ENCODE measurements at places on chromosomes 2 and 18. TPM values are rescaled to one million over a fixed set of nuclear protein-coding genes. Genes with fewer than 3 reads are reported as not detected.

DNA sequence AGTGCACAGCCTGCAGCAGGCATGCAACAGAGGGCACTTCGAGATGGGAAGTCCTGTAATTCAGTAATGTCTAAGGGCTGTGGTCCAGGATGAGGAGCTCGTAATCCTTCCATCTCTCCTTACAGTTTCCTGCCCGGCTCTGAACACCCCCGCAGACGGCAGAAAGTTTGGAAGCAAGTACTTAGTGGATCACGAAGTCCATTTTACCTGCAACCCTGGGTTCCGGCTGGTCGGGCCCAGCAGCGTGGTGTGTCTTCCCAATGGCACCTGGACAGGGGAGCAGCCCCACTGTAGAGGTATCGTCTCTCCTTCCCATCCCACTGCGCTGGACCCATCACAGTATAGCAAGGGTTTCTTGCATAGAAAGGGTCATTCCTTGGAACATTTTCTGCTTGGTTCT lies 26.7 kb downstream of the FBLN7 start:
- H3K4me3 ChIP-seq, result no peak overlapping the region
- H3K27me3 ChIP-seq, result no peaks in the 10 kb centered on the region
- H3K4me1 ChIP-seq, result peaks cover 5% of the 10 kb centered on the region
- no peaks in the 10 kb centered on the region for H3K36me3 ChIP-seq
- H3K27ac ChIP-seq, result no peak overlapping the region
- no peak for DNase-seq

- H3K27ac ChIP-seq, result no peak overlapping the region
- H3K4me1 ChIP-seq, result peaks cover 11% of the 10 kb centered on the region
- no peaks in the 10 kb centered on the region for H3K36me3 ChIP-seq
- no peak overlapping the region for H3K4me3 ChIP-seq
Measured at GRCh38 chr18:55781481-55781957, 193.5 kb upstream of the TCF4 start.

The SCYGR4 gene
- not detected for total RNA-seq

The ZNF385B gene
- not detected for total RNA-seq

DNA sequence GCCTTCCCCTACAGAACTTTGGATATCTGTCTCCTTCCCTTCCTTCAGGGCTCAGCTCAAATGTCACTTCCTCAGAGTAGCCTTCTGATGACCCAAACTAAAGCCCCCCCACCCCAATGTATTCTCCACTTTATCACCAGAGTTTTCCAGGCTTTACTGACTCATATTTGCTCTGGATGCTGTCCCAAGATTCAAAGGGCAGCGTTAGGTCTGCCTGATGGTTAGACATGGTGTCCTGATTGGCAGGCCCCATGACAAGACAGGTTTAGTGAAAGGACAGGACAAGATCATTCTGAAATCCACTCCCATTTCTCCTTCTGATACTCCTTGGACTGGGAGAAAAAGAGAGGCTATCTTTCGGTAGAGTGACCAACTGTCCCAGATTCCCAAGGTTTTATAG lies 22.6 kb upstream of the RPIA start:
- peaks cover 3% of the 10 kb centered on the region for H3K4me1 ChIP-seq
- no peaks in the 10 kb centered on the region for H3K36me3 ChIP-seq
- DNase-seq, result no peak
- no peak overlapping the region for H3K27ac ChIP-seq

- H3K36me3 ChIP-seq, result peaks cover 42% of the 10 kb centered on the region
- H3K27me3 ChIP-seq, result no peaks in the 10 kb centered on the region
- no peak overlapping the region for H3K27ac ChIP-seq
- peaks cover 40% of the 10 kb centered on the region for H3K4me1 ChIP-seq
- H3K4me3 ChIP-seq, result no peak overlapping the region
- DNase-seq, result no peak
Measured at GRCh38 chr2:64634345-64635267, 19.1 kb downstream of the SERTAD2 start.

The CHN1 gene
- 0.11 TPM for total RNA-seq

The POLR1A gene
- total RNA-seq, result 41.5 TPM

DNA sequence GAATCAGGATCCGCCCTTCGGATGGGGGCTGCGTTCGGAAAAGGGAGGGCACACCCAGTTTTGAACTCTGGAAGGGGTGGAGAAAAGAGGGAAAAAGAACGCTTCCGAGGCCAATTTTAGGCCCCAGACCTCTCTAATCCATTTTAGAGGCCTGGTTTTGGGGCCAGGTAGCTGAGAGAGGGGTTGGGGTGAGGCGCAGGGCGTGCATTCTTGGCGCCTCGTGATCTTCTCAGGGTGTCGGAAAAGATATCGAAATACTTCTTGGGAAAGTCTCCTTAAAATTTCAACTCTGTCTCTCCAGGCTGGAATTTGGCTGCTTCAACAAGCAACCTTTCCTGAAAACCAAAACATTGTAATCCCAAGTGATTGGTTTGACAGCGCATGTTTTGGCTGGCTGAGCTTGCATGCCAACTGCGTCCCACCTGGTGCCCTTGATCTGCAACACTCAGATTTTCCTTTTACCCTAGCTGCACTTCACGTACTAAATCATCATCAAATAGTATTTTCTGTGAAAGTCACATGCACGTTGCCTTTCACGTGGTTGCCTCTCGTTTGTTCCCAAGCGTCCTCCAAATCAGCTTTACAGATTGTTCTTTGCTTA lies 864 bp upstream of the XPO1 start:
- DNase-seq, result peak; percentile 64
- H3K4me1 ChIP-seq, result peaks cover 19% of the 10 kb centered on the region
- H3K4me3 ChIP-seq, result peak overlapping the region; percentile 89
- no peaks in the 10 kb centered on the region for H3K27me3 ChIP-seq
- peak overlapping the region; percentile 94 for H3K27ac ChIP-seq

DNA sequence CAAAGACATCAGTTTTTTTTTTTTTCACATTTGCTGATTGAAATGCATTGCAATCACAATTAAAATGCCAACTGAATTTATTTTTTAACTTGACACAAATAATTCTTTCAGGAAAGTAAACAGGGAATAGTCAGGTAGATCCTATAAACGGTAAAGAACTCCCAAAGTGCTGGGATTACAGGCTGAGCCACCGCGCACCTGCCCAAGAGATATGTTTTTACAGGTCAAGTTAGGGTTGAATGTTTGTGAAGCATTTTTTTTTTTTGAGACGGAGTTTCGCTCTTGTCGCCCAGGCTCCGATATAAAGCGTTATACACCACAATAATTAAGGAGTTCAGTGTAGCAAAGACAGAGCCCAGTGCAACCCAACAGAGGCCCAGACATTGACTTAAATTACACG lies 15.1 kb downstream of the ITM2C start:
- peaks cover 41% of the 10 kb centered on the region for H3K4me1 ChIP-seq
- no peak for DNase-seq
- H3K27me3 ChIP-seq, result no peaks in the 10 kb centered on the region
- H3K27ac ChIP-seq, result no peak overlapping the region
- H3K36me3 ChIP-seq, result peaks cover 38% of the 10 kb centered on the region
- no peak overlapping the region for H3K4me3 ChIP-seq

DNA sequence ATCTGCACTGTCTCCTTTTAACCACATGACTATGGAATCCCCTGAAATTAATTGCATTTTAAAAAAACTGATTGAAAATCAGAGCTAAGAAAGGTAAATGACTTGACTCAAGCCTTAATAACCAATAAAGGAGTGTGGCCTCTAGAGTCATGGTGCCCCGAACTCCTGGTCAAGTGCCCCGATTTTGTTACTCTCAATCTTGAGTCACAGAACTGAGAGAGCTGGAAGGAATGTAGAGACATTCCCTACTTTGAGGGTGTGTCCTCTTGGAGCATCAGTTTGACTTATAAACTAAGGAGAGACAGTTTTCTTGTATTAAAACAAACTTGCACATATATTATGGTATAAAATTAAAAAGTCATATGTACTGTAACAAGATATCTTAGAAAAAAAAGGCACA lies 2.4 kb downstream of the WDR43 start:
- H3K27ac ChIP-seq, result no peak overlapping the region
- H3K4me3 ChIP-seq, result peak overlapping the region; percentile 95
- DNase-seq, result no peak
- H3K27me3 ChIP-seq, result no peaks in the 10 kb centered on the region
- peaks cover 15% of the 10 kb centered on the region for H3K36me3 ChIP-seq
- H3K4me1 ChIP-seq, result peaks cover 46% of the 10 kb centered on the region

GRCh38 chr2:38610851-38611801 lies 8.4 kb upstream of the HNRNPLL start:
- no peak overlapping the region for H3K4me3 ChIP-seq
- no peak overlapping the region for H3K27ac ChIP-seq
- peaks cover 43% of the 10 kb centered on the region for H3K4me1 ChIP-seq
- peaks cover 5% of the 10 kb centered on the region for H3K36me3 ChIP-seq
- no peaks in the 10 kb centered on the region for H3K27me3 ChIP-seq

GRCh38 chr2:175852879-175853615 lies 149.0 kb downstream of the LNPK start:
- H3K4me3 ChIP-seq, result no peak overlapping the region
- no peaks in the 10 kb centered on the region for H3K36me3 ChIP-seq
- peaks cover 7% of the 10 kb centered on the region for H3K27me3 ChIP-seq

DNA sequence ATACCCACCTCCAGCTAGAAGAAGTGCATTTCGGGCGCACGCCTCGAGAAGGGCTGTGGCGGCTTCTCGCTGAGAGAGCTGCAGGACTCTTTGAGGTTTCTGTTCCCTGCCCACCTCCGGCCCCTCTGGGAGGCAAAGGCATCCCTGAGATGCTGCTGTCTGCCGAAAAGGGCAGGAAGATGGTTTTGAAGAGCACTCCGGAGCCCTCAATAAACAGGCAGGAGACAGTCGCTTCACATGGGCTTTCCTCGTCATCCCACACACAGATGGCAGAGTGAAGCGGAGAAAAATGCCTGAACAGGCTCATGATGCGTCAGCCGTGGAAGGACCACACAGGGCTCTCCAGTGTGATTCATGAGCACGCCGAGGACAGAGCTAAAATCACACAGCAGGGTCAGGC lies 25.4 kb upstream of the GLI2 start:
- no peak for DNase-seq
- H3K27me3 ChIP-seq, result peaks cover 18% of the 10 kb centered on the region
- no peak overlapping the region for H3K4me3 ChIP-seq
- H3K4me1 ChIP-seq, result peaks cover 18% of the 10 kb centered on the region
- no peak overlapping the region for H3K27ac ChIP-seq

DNA sequence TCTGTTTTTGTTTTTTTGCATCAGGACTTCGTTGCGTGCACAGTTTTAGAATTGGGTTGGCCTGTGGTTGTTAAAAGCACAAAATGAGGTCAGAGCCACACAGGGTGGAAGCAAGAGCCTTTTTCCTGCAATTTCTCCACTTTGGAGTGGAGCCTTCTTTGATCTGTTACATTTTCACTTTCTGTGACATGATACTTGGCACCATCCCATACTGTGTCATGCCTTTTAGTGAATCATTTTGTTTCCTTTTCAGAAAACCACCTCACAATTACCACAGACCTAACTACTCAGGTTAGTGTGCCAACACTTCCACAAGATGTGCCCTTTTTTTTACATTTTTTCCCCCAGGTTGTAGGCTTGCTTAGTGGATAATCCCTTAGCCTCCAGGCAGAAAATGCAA lies 32.5 kb downstream of the MERTK start:
- no peak overlapping the region for H3K27ac ChIP-seq
- H3K27me3 ChIP-seq, result peaks cover 19% of the 10 kb centered on the region
- no peaks in the 10 kb centered on the region for H3K36me3 ChIP-seq
- H3K4me3 ChIP-seq, result no peak overlapping the region
- DNase-seq, result no peak
- peaks cover 15% of the 10 kb centered on the region for H3K4me1 ChIP-seq

The CRYBA2 gene
- total RNA-seq, result not detected

DNA sequence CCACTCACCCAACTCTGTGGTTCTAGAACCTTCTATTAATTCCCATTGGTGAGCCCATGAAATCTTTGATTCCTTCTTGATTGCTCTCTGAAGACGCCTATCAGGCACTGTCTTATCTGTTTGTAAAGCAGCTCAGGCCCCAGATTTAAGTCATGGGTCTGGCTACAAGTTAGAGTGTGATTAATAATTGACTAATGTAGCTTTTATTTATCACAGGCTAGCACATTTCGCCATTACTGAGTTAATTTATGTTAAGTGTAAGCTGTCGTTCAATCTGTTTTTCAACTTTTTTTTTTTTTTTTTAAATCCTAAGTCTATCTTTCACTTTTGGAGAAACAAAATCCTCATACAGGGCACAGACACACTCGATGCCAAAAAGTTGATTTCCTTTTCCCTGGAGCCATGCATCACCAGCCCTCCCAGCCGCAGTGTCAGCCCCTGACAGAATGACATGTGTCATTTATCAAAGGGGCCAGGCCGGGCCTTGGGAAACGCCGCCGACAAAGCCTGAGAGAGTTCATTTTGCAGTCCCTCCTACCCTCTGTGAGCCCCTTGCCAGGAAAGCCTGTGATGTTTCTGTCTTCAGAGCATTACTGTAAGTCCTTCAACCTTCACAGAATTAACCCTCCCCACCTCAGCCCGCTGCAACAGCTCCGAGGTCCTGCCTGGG lies 15.8 kb downstream of the TSHZ1 start:
- peaks cover 5% of the 10 kb centered on the region for H3K36me3 ChIP-seq
- H3K4me1 ChIP-seq, result peaks cover 35% of the 10 kb centered on the region
- no peak for DNase-seq
- H3K27me3 ChIP-seq, result no peaks in the 10 kb centered on the region
- H3K4me3 ChIP-seq, result no peak overlapping the region

The SERPINB7 gene
- total RNA-seq, result not detected

- no peak for DNase-seq
- peaks cover 13% of the 10 kb centered on the region for H3K36me3 ChIP-seq
- no peak overlapping the region for H3K27ac ChIP-seq
- no peak overlapping the region for H3K4me3 ChIP-seq
Measured at GRCh38 chr18:51092117-51092516, 62.1 kb downstream of the SMAD4 start.

The DUSP2 gene
- total RNA-seq, result 21.2 TPM

GRCh38 chr2:134372611-134373131 lies 118.8 kb downstream of the MGAT5 start:
- H3K4me1 ChIP-seq, result peaks cover 11% of the 10 kb centered on the region
- no peak overlapping the region for H3K27ac ChIP-seq
- H3K27me3 ChIP-seq, result no peaks in the 10 kb centered on the region
- H3K36me3 ChIP-seq, result peaks cover 27% of the 10 kb centered on the region

DNA sequence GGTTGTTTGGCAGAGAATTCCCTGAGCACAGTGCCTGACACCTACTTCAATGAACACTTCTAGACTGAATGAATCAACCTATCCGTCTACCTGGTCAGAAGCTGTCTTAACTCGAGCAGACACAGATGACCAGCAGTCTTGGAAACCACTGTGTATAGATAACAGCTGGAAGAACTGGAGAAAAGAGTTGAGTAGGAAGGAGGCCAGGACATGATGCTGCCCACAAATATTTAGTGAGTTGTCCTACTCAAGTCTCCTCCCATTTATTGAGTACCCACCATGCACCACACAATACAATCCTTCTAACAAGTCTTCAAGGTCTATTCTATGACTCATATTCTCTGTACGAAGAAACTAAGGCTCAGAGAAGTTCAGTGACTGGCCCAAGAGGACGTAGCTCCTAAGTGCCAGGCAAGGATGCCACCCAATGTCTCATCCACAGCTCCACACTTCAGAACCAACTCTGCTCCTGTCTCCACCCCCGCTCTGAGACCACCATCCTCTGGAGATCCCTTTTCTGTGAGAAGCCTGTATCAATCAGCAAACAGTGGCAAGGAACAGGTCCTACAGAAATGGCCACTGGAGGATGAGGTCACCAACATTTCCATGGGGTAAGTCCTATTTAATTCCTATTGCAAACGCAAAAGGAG lies 62.2 kb downstream of the GALNT14 start:
- no peak for DNase-seq
- H3K36me3 ChIP-seq, result no peaks in the 10 kb centered on the region
- no peak overlapping the region for H3K27ac ChIP-seq
- H3K27me3 ChIP-seq, result no peaks in the 10 kb centered on the region
- H3K4me3 ChIP-seq, result no peak overlapping the region

GRCh38 chr2:46058140-46058539 lies 239.1 kb upstream of the EPAS1 start:
- no peak overlapping the region for H3K27ac ChIP-seq
- peaks cover 4% of the 10 kb centered on the region for H3K4me1 ChIP-seq
- no peak for DNase-seq
- H3K36me3 ChIP-seq, result no peaks in the 10 kb centered on the region
- no peak overlapping the region for H3K4me3 ChIP-seq

The AP1S3 gene
- total RNA-seq, result 9.1 TPM

The SLC5A7 gene
- total RNA-seq, result not detected

The CD8B2 gene
- total RNA-seq, result 3.6 TPM

The TRIM43 gene
- not detected for total RNA-seq

Measured in activated CD8-positive, alpha-beta T cell treated with anti-CD3 and anti-CD28 coated beads, Interleukin-2, amount 10 ng/mL, durations not matched to agents 7 days and 5 days (primary cell).